Activated T-helper 2 cell treated with anti-CD3 and anti-CD28 coated beads, Interferon-gamma antibody, Interleukin-2, Interleukin-4, amounts not matched to agents 10 μg/mL and 5 μg/mL and 100 μg/mL, durations not matched to agents 14 hours and 24 hours and 36 hours (primary cell): ENCODE measurements at places on chromosomes 1 and 21.

- no peak for DNase-seq
Measured at GRCh38 chr1:168631671-168632400, 55.4 kb downstream of the XCL1 start.

GRCh38 chr1:220694866-220695382 lies 4.8 kb downstream of the C1orf115 start:
- DNase-seq = no peak

DNA sequence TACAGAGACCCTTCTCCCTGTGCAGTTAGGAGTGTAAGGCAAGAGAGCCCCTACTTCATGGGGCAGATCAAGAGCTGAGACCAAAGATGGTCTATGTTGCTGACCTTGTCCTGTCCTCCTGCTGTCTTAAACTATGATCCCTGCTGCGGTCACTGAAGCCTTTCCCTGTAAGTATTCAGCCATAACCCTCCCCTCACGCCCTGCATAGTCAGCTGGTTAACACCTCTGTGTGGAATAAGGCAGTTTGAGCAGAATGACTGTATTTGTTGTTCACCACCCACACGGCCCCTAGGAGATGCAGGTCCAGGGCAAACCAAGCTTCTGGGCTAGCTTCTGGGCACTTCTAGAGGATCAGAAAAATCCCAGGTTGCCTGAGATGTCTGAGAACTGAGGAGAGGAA lies 356 bp downstream of the TSPAN1 start:
- DNase-seq = no peak

- no peak for DNase-seq
Measured at GRCh38 chr1:201145816-201146215, 8.5 kb downstream of the TMEM9 start.

GRCh38 chr1:182126272-182126800 lies 64.8 kb upstream of the ZNF648 start:
- DNase-seq = no peak

- DNase-seq = no peak
Measured at GRCh38 chr1:53627031-53627430, 111.9 kb downstream of the GLIS1 start.

GRCh38 chr1:173355281-173356031 lies 121.7 kb upstream of the PRDX6 start:
- DNase-seq = no peak

GRCh38 chr1:162218975-162219374 lies 149.5 kb downstream of the NOS1AP start:
- DNase-seq = no peak

GRCh38 chr21:20308586-20309315 lies 689.5 kb upstream of the NCAM2 start:
- DNase-seq = no peak

GRCh38 chr1:112957133-112957812 lies 1.3 kb upstream of the SLC16A1 start:
- DNase-seq = peak; percentile 44
